ENCODE measurements at places on chromosomes 2 and 18.

DNA sequence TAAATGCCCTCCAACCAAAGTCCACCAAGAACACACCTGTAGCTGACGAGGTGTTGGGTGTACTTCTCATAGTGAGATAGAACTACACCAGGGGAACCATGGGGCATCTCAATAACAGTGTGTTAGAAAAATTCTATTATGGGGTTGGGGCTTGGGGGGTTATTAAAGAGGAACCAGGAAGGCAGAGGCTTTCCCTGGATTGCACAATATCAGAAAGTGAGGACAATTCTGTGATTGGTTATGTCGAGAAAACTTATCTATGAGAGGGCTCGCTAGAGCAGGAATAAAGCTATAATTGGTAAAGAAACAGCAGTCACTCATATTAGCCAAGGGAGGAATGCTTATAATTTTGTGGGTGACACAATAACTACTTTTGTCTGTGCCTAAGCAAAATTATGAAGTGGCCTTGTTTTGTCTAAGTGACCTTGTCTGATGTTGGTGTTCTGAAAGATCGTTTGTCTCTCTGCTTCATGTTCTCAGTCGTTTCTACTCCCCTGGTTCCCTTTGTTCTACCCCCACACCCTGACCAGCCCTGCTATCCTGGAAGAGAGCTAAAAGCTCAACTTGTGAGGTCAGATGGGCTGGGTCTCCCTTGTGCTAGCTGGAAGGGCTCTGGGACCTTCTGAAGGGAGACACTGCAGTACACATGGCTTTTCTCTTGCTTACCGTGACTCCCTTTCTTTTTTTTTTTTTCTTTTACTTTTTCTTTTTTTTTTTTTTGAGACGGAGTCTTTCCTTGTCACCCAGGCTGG lies 21.6 kb upstream of the INO80C start:
- DNase-seq, result no peak

DNA sequence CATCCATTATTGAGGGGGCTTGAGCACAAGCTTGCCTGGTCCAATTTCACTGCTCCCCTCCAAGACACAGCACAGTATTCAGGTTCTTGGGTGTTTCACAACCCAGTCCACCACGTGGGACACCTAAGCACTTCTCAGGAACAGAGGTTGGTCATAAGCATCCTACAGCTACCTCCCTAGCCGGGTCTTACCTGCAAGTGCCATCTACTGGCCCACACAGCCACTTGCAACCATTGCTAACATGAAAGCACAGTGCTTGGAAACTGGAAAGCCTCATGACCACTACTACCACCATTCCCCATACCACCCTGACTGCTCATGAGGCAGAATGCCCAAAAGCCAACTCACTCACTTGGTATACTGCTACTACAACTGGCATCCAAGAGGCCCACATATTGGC lies 105.7 kb upstream of the RPRM start:
- no peak for DNase-seq

- no peak for DNase-seq
Observed at GRCh38 chr2:175076272-175076671, 71.1 kb upstream of the CHN1 start.

GRCh38 chr2:154452906-154453493 lies 245.5 kb upstream of the KCNJ3 start:
- DNase-seq, result no peak

- DNase-seq, result no peak
Observed at GRCh38 chr2:195594248-195594647, 62.8 kb upstream of the SLC39A10 start.

GRCh38 chr2:172228177-172228808 lies 125.6 kb upstream of the DLX2 start:
- no peak for DNase-seq

DNA sequence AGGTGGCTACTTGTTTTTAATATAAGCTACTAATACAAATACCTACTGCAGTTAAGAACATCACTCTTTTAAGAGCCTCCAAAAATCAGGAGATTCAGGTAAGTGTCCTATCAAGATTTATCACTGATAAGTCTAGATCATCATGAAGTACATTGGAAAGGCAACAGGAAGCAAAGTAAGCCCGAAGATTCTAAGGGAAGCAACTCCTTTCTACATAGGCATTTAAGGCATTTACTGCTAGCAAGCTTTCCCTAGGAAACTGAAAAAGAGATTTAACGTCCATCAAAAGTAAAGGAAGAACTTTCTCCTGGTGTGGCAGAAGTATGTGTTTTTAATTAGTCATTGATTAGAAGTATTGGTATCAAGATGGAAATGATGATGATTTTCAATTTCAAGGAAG lies 3.7 kb downstream of the STK17B start:
- DNase-seq, result no peak

GRCh38 chr2:219078951-219079350 lies 18.2 kb upstream of the IHH start:
- DNase-seq, result no peak

GRCh38 chr18:62522178-62522503 lies 684 bp upstream of the ZCCHC2 start:
- DNase-seq, result no peak

- no peak for DNase-seq
Observed at GRCh38 chr2:11505652-11506610, 27.9 kb upstream of the GREB1 start.

DNA sequence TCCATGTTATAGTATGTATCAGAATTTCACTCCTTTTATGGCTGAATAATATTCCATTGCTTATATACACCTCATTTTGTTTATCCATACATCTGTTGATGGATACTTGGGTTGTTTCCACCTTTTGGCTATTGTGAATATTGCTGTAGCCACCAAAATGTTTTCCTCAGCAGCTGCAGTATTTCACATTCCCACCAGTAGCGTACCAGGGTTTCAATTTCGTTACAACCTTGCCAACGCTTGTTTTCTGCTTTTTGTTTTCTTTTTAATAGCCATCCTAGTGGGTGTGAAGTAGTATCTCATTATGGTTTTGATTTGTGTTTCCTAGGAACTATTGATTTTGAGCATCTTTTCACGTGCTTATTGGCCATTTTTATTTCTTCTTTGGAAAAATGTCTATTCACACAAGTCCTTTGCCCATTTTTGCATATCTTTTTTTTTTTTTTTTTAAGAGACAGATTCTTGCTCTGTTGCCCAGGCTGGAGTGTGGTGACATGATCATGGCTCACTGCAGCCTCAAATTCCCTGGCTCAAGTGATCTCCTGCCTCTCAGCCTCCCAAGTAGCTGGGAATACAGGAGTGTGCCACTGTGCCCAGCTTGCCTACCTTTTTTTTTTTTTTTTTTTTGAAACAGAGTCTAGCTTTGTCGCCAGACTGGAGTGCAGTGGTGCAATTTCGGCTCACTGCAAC lies 14.2 kb downstream of the UBXN2A start:
- no peak for DNase-seq

DNA sequence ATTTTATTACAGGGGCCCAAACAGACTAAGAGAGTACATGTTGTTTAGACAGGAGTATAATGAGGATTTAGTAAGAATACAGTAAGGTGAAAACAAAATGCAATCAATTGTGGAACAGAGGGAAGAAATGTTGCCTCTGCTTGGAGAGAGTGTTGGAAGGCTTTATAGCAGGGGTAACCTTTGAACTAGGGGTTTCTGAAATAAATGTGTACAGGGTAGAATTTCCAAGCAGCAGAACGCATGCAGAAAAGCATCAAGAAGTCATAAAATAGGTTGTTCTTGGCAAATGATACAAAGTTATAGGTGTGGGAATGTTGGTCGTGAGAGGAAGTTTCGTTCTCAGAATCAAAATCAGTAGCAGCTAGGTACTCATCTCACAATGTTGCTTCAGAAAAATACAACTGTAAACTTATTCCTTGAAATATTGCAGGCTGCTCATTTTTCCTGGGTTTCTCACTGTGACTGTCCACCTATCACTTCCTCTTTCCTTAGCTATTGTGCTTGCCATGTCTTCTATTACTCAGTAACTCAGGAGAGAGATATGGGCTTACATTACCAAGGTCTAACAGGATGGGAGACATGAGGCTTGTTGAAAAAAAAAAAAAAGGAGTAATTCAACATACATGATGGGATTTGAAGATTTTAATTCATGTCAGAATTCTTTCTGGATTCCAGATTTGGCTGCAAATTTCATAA lies 17.1 kb upstream of the HNMT start:
- no peak for DNase-seq

- DNase-seq, result no peak
Observed at GRCh38 chr2:182606728-182607681, 109.1 kb upstream of the DNAJC10 start.

DNA sequence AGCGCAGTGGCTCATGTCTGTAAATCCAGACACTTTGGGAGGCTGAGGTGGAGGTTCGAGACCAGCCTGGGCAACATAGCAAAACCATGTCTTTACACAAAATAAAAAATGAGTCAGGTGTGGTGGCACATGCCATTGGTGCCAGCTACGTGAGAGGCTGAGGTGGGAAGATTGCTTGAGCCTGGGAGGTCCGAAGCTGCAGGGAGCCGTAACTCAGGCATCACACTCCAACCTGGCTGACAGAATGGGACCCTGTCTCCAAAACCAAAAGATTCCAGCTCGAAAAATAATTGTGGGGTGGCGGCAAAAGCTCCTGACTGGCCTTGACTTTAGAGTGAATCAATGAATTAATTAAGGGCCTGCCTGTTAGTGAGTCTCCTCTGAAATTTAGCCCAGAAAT lies 1.2 kb upstream of the ALPP start:
- DNase-seq, result no peak

GRCh38 chr18:80200171-80200931 lies 47.0 kb downstream of the PARD6G start:
- DNase-seq, result no peak

GRCh38 chr2:10076988-10077527 lies 3.2 kb downstream of the CYS1 start:
- DNase-seq, result no peak

DNA sequence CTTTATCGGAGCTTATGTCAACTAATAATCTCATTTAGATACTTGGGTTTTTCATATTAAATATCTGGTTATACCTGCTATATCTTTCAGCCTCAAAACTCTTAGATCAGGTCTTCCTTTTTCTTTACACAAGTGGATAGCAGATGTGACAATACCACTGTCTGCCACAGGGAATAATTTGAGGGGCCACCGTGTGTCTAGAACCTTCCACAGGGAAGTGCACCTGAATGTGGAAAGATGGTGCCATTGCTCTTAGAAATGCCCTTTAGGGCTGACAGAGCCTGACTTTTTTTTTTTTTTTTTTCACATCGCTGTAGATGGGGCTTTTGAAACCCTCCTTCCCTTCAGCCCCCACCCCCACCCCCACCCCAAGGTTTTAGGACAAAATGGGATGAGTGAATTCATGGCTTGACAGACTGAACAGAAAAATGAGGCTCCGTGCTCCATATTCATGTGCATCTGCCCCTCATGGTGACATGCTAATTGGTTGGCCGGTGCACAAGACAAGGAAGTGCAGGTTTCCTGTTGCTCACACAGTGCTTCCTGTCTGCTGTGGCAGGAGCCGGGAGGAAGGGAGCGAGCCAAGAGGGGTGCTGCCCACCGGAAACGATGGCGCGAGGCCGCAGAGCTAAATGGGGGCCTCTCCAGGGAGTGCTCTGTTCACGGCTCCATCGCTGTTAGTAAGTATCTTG lies 246.0 kb downstream of the LDLRAD4 start:
- peak; percentile 60 for DNase-seq

Data from T-helper 9 cell (primary cell).